Prostate gland (tissue), 2 donors: ENCODE measurements at places on chromosomes 1 and 21. TPM values are rescaled to one million over a fixed set of nuclear protein-coding genes. Genes with fewer than 3 reads are reported as not detected.

- no peak for DNase-seq
These were observed 140.5 kb downstream of the RHOU start for GRCh38 chr1:228875741-228876140.

FAM151A gene
- not detected for total RNA-seq

- no peak for DNase-seq
These were observed 2.1 kb downstream of the STUM start for GRCh38 chr1:226550672-226551041.

DNA sequence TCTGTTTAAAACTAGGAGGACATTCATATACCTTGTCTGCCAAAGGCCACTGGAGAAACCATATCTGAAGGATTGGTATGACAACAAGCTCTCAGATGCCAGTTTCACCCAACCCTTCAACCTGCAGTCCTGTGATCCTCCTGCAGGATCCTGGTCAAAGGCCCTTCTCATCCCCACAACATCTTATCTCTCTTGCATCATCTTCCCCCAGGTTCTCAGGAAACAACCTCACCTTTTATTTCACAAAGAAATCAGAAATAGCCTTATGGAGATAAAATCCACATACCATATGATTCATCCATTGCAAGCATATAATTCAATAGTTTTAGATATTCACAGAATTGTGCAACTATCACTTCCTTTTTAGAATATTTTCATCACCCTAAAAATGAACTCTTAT, 104.0 kb upstream of the DSCAM start:
- DNase-seq: no peak

- DNase-seq: no peak
These were observed 9.6 kb downstream of the P3H1 start for GRCh38 chr1:42756956-42757891.

GRCh38 chr21:15776818-15777217, 47.0 kb downstream of the USP25 start:
- no peak for DNase-seq

DNA sequence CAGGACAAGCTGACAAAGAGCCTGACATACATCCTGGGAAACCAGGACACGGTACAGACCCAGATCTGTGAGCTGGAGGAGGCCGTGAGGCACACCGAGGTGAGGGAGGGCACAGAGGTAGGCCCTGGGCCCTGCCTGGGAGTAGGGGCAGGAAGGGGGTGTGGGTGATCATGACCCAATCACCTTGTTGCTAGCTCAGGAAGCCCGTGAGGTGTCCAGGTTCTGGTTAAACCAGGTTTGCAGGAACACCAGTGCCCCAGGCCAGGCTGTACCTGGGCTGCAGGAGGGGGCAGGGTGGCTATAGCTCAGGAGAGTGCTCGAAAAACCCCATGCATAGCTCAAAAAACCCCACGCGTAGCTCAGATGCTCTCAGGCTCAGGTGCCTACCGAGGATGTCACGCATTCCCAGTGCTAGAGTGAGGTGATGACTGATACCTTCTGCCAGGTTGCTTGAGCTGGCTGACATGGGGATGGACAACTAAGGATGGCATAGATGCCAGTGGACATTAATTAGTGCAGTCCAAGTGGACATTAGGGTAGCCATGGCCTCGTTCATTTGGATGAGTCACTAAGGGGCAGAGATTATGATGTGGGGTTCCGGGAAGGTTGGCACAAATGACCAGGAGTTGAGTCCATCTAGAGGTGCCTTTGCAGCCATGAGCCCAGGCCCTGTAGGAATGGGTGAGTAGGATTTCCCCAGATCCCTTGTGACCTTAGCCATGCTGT, 3.7 kb downstream of the TRIM46 start:
- no peak for DNase-seq

DNA sequence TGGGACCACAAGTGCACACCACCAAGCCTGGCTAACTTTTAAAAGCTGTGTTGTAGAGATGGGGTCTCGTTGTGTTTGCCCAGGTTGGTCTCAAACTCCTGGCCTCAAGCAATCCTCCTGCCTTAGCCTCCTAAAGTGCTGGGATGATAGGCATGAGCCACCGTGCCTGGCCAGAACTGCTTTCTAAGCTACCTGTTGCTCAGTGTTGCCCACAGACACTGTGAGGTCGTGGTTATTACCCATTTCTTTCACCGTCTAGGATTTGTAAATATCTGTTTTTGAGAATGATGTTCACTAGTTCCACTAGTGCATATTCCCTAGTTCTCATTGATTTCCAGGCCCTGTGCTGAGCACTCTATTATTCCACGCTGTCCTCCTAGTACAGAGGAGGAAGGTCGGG, 51.4 kb upstream of the FAM89A start:
- no peak for DNase-seq

DNA sequence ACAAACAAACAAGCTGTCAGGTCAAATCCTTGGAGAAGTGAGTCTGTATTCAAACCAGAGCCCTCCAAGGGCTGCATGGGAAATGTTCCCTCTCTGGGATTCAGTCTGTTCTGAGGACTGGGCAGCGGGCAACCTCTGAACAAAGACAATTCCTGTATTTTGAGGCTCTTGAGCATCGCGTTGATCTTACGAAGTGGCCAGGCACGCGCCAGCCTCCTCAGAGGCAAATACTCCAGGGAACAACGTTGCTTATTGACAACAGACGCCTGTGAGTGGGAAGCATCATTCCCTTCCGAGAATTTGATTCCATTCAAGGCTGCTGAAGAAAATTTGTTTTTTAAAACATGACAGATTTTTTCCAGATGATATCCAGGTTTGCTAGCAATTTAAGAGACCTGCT, 20.0 kb upstream of the TACSTD2 start:
- DNase-seq: no peak

- DNase-seq: no peak
These were observed 47.6 kb upstream of the PPP2R5A start for GRCh38 chr1:212237651-212238050.

OPRD1 gene
- 0.09 TPM for total RNA-seq

- no peak for DNase-seq
These were observed 6.4 kb downstream of the GFI1 start for GRCh38 chr1:92480200-92480812.

DNA sequence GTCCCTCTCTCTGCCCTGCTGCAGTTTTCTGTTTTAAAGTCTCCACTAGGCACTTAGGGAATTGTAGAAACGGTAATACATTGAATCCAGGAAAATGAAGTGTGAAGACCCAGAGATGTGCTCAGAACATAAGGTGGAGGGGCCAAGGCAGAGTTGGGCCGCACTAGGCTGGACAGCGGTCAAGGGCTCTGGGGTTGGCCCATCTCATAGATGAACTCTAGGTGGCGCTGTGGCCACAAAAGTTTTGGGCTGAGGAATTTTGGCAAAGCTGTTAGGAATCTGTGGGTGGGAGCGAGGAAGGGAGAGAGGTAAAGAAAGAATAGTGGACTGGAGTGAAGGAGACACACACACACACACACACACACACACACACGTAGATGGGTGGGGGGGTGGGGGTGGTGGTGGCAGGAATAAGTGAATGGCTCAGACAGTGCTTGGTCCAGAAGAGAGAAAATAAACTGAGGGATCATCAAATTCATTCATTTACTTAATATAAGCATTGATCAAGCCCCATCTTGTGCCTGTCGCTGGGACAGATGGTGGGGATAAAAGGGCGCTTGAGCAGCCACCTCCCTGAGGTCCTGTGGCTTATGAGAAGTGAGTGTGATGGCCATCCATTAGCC, 258.5 kb downstream of the TRABD2B start:
- DNase-seq: peak; percentile 53

DNA sequence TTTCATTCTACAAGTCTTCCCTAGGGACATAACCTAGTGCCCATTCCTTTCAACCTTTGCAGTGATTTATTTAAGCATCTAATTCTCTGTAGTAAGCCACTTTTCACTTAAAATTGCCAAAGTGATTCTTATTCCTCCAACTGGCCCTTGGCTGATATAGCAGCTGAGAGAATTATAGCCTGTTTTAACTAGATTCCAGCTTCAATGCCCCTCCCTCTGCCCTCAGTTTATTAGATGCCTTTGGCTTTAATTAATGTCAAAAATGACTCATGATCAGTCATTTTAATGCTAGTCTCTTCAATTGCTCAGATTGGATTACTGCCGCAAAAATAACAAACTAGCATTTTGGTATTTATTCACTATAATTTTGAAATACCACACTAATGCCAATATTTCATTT, 145.4 kb upstream of the KCTD3 start:
- no peak for DNase-seq

- DNase-seq: peak; percentile 13
These were observed 109.4 kb downstream of the NAV1 start for GRCh38 chr1:201648066-201648906.

DNA sequence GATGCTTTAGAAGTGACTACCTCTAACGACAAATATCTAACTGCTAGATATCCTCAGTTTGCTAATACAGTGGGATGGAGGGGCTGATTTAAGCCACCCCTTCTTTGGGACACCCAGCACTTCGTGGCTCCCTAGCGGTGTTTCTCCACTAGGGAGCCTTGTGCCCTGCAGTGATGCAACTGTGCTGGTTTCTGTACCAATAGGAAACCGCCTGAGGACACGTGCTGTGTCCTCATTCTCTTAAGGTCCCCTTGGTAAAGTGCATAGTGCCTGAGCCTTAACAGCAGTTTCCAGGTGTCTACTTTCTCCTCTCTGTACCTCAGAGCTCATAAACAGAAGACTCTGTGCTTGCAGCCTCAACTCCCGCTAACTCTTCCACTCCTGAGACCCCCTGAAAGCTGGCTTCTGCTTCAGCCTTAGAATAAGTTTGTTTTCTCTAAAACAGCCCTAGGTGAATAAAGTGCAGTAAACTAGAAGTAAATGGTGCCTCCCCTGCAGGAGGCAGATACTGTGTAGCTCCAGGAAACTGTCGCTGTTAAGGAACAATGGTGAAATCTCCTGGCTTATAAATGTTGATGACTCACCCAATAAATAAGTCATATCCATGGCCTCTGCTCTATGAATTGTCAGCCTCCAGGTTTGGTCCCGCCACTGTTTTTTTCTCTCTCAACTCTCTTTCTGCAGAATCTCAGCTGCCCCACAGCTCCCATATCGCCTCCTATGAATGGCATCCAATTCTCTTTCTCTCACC, 130.4 kb downstream of the AK5 start:
- DNase-seq: peak; percentile 27

NR1I3 gene
- not detected for total RNA-seq

GRCh38 chr21:42862774-42863503, 16.4 kb downstream of the WDR4 start:
- no peak for DNase-seq

DNA sequence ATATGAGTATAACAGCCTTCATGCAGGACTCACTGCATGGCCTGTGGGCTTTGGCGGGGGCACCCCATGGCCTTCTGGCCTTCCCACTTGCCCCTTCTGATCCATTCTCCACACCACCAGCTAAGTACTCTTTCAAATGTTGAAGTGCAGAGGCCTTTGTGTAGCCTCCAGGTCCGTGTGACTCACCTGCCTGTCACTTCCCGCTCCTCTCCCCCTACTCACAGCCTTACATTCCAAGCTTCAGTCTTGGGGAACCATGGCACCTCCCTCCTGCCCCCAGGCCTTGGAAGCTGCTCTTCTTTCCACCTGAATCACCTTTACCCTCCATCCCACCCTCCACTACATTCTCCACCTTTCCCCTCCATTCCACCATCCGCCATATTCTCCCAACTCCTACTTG, 69.6 kb downstream of the PGM1 start:
- DNase-seq: no peak

LDLRAD1 gene
- 0.55 TPM for total RNA-seq

ADAMTSL4 gene
- 3.7 TPM for total RNA-seq

TCHHL1 gene
- not detected for total RNA-seq

LRRC39 gene
- total RNA-seq: 1.5 TPM

BSND gene
- 0.11 TPM for total RNA-seq

DNA sequence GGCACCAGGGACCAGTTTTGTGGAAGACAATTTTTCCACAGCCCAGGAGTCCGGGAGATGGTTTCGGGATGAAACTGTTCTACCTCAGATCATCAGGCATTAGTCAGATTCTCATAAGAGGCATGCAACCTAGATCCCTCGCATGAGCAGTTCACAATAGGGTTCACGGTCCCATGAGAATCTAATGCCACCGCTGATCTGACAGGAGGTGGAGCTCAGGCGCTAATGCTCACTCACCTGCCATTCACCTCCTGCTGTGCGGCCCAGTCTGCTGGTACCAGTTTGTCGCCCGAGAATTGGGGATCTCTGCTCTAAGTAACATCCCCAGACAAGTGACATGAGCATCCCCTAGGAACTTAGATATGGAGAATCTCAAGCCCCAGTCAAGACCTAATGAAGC, 180.7 kb downstream of the COQ8A start:
- DNase-seq: no peak

GRCh38 chr21:33811167-33812010, 104.2 kb downstream of the ATP5PO start:
- no peak for DNase-seq

- DNase-seq: no peak
These were observed 88.7 kb downstream of the PLPP3 start for GRCh38 chr1:56490619-56491018.
